ENCODE measurements at places on chromosomes 2 and 18.

GRCh38 chr2:219125886-219126270 is 34.7 kb downstream of the NHEJ1 start:
- DNase-seq, result no peak

DNA sequence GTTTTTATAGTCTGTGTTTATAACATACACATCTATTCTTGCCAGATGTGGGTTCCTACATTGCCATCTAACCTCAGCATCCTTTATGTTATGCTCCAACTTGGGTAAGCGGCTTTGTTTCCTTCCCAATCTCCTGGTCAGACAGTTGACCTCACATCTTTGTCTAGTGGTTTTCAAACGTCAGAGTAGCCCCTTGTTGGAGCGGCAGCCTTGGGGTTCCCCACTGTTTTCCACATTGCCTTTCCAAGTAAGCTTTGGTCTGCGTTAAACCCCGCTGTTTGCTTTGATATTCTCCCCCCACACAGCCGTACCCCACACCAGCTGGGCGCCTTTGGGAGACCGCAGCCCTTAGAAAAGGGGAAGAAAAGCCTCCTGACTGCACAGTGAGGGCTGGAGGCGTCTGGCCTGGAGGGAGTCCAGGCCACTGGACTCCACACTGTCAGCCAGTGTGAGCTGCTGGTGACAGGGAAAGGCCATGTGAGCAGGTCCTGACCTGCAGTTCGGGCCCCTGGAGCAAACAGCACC is 83.3 kb downstream of the MALT1 start:
- DNase-seq, result no peak

DNA sequence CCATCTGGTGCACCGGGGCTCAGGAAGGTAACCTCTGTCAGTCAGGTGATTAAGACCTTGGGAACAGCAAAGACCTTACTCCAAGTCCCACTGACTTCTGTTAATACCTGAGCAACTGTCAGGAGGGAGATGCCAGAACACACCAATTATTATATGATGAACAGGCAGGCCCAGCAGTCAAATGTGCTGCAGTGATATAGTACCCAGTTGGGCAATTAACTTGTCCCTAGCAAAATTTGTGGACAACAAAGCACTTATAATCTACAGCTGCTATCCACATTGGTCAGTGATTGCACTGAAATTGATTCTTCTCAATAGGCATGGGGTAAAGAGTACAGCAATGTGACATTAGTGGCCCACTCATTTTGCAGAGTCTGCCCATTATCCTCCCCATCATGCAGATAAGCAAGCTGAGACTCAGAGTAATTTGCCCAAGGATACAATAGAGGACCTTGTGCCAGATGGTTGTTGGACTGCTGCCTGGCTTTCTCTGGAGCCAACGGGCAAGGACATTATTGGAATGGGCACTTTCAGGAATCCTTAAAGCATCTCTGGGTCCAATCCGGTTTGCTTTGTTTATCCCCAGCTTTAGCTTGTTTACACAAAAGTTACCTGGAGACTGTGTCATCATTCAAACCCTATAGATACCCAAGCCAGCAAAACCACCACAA is 147.6 kb downstream of the CCBE1 start:
- no peak for DNase-seq

GRCh38 chr2:157497638-157498314 is 53.9 kb upstream of the CYTIP start:
- peak; percentile 27 for DNase-seq

GRCh38 chr2:10012963-10013461 is 30.3 kb upstream of the KLF11 start:
- no peak for DNase-seq

GRCh38 chr18:9643549-9643948 is 29.2 kb upstream of the PPP4R1 start:
- peak; percentile 79 for DNase-seq

DNA sequence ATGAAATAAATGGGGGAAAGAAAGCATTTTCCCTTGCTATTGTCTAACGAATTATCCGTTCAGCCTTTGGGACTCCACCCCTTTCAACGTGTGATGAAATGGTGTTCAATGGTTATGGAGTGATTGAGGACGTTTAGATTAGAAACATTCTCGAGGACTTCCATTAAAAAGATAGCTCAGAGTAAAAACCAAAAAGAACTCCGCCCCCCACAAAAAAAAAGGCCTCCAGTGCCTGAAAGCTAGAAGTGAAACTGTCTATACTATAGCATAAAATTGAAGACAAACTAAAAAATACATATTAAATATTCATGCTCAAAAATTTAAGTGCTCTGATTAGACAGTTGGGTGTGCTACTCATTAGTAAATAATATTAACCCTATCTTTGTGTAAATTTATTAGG is 3.0 kb upstream of the ZNF516 start:
- DNase-seq, result no peak

GRCh38 chr2:152335726-152336118 is 748 bp downstream of the FMNL2 start:
- peak; percentile 41 for DNase-seq

- DNase-seq, result peak; percentile 93
Observed at GRCh38 chr18:811892-812375, at the start of gene YES1. TSS of gene YES1 (minus strand) at chr18:812242. CDS start at chr18:756827, 55,415 bp downstream.

GRCh38 chr2:212638694-212639093 is 100.1 kb upstream of the ERBB4 start:
- DNase-seq, result no peak

- DNase-seq, result no peak
Observed at GRCh38 chr2:14675489-14675888, 43.0 kb downstream of the LRATD1 start.

- DNase-seq, result no peak
Observed at GRCh38 chr2:27000228-27000627, 29.8 kb downstream of the MAPRE3 start.

DNA sequence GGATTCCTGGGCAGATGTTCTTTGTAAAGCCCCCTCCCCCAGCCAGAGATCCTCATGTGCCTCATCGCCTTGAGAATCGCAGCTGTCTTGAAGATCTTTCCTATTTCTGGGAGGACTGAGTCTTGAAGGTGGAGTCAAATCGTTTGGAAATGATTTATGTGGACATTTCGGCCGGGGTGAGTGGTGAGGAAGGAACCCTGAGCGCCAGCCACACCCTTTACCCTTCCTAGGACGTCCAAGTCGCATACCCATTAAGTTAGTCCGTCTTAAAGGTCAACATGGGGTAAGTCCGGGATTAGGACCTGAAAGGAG is 84.9 kb upstream of the ZCCHC2 start:
- DNase-seq, result no peak

DNA sequence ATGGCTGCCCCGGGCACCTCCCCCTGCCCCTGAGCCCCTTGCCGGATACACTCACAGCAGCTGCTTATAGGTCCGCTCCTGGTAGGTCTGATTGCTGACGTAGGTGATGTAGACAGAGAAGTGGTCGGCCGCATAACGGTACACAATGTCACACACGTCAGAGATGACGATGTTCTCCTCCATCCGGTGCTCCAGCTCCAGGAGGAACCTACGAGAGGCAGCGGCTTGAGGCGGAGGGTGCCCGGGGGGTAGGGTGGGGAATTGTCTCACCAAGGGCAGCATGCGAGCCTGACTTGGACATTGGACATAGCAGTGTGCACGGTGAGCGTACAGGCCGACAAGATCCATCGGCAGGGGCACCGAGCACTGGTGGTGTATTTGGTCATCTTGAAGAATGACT is 22.8 kb downstream of the SNORC start:
- DNase-seq, result no peak

DNA sequence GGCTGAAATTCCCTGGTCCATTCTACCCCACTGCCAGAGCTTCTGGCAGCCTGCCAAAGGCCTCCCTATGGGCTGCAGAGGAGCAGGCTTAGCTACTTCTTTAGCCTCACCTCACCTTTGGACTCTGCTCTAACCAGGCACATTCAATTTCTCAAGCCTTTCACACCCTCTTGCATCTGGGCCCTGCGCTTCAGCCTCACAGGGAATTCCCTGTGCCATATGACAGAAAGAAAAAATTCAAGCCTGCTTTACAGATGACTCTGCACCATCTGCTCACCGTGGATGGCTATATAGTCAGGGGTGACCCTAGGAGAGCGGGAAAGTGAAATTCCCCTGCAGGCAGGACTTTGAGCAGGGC is 62.5 kb downstream of the REEP1 start:
- DNase-seq, result no peak

GRCh38 chr18:39271654-39272053 is 1706.1 kb upstream of the CELF4 start:
- no peak for DNase-seq

GRCh38 chr18:22559414-22560274 is 141.9 kb upstream of the CTAGE1 start:
- DNase-seq, result peak; percentile 72

DNA sequence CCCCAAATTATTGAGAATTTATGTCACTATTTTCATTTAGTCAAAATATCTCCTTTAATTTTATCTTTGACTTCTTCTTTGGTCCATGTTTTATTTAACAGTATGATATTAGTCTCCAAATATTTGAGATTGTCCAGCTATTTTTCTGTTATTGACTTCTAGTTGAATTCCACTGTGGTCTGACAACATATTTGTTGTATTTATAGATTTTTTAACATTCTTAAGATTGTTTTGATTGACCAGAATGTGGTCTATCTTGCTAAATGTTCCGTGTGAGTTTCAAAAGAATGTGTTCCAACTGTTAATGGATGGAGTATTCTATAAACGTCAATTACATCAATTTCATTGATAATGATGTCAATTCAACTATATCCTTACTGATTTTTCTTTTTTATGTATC is 1452.1 kb downstream of the SUCLG1 start:
- no peak for DNase-seq

- no peak for DNase-seq
Observed at GRCh38 chr2:229571243-229571642, 143.1 kb downstream of the DNER start.

- no peak for DNase-seq
Observed at GRCh38 chr18:2368102-2368501, 203.2 kb downstream of the METTL4 start.

GRCh38 chr2:275466-275865 is 10.7 kb downstream of the ACP1 start:
- DNase-seq, result no peak

- DNase-seq, result no peak
Observed at GRCh38 chr2:209582281-209582680, 158.4 kb downstream of the MAP2 start.

GRCh38 chr18:76569644-76570419 is 74.8 kb upstream of the ZNF516 start:
- DNase-seq, result no peak

- no peak for DNase-seq
Observed at GRCh38 chr2:10320575-10320931, 17.8 kb downstream of the HPCAL1 start.

- no peak for DNase-seq
Observed at GRCh38 chr18:29629493-29630036, 1413.0 kb downstream of the DSC3 start.

GRCh38 chr2:158969715-158970240 is 1.3 kb downstream of the TANC1 start:
- peak; percentile 25 for DNase-seq

- no peak for DNase-seq
Observed at GRCh38 chr18:73384246-73384645, 516.5 kb upstream of the NETO1 start.

- DNase-seq, result peak; percentile 6
Observed at GRCh38 chr18:70781860-70782453, 493.1 kb downstream of the SOCS6 start.

- DNase-seq, result no peak
Observed at GRCh38 chr2:119645173-119645855, 33.7 kb upstream of the TMEM177 start.

DNA sequence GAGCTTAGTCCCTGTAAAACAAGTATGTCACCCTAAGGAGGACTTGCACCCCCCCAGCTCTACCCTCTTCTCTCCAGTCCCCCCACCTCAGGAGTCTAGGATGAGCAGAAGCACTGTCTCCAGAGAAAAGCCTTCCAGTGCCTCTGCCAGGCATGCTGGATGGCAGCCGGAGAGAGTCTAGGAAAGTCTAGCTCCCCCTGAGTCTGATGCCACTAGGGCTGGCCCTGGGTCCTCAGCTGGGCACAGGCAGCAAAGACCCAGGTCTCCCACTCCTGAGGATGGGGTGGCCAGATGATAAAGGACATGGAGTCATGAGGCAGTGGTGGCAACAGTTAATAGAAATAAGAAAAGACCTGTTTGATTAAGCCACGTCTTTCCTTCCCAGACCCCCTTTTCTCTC is 225.6 kb downstream of the CYP26B1 start:
- DNase-seq, result no peak

DNA sequence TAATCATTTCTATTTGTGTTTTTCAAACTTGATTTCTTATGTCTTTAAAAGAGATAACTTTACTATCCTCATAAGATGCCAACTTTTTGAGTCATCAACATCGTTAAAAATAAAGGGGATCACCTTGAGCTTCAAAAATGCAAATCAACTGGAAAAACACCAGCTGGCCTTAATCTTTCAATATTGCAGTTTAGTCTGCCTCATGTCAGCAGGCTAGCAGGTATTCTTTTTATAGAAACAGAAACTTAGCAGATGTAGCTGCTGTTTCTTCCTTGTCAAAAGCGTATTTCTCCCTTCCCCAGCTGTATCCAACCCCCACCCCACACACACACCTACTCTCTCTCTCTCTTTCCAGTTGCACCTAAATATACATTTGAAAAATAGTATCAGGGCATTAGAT is 154.1 kb upstream of the ZNF804A start:
- DNase-seq, result no peak

GRCh38 chr2:169625781-169626180 is 41.6 kb downstream of the PPIG start:
- DNase-seq, result no peak

DNA sequence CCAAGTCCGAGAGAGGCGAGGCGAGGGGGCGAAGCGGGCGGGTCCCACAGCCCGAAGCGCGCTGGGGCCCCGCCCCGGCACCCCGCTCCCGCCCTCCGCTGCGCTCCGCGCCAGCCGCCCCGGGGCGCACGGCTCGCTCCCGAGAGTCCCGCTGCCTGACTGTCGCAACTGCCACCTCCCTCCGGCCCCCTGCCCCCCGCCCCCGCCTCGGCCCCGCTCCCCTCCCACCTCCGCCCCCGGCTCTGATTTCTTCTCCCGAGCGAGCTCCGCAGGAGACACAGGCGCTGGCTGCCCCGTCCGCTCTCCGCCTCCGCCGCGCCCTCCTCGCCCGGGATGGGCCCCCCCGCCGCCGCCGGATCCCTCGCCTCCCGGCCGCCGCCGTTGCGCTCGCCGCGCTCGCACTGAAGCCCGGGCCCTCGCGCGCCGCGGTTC is at the start of gene WNT6:
WNT6 (plus strand) TSS at position 250 of the 432 bp plus-strand sequence. CDS start 233 bp downstream, outside the sequence.
- no peak for DNase-seq

DNA sequence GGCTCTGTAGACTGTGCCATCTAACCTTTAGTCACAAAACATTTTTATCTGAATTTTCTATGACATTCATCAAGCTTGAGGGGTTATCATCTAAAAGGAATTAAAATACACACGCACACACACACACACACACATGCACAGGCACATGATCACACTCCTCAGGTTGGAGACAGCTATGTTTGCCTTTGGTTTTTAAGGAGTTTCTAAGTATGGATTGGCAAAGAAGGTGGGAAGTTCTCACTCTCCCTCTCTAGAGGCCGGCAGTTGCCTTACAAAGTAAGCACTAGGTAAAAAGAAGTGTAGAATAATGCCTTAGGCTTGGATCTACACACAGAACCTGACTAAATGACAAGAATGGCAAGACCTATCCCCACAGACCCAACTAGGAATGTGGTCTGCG is 437.1 kb downstream of the ZEB2 start:
- no peak for DNase-seq

Measured in AG08396 (cell line).